ENCODE measurements at places on chromosomes 3 and 15.

DNA sequence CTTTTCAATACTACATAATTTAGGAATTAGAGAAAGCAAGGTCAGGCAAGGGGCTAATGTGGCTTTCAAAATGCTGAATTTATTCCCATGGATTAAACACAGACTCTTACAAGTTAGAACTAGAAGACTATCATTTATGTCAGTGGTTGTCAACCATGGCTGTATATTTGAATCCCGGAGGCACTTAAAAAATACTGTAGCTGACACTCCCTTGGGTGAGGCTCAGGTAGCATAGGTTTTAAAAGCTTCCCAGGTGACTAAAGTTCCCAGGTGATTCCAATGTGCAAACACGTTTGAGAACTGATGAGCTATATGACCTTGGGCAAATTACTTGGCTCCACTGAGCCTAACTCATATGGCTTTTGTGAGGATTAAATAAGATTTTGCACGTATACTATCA is 29.6 kb downstream of the AAGAB start:
- no peak for DNase-seq

DNA sequence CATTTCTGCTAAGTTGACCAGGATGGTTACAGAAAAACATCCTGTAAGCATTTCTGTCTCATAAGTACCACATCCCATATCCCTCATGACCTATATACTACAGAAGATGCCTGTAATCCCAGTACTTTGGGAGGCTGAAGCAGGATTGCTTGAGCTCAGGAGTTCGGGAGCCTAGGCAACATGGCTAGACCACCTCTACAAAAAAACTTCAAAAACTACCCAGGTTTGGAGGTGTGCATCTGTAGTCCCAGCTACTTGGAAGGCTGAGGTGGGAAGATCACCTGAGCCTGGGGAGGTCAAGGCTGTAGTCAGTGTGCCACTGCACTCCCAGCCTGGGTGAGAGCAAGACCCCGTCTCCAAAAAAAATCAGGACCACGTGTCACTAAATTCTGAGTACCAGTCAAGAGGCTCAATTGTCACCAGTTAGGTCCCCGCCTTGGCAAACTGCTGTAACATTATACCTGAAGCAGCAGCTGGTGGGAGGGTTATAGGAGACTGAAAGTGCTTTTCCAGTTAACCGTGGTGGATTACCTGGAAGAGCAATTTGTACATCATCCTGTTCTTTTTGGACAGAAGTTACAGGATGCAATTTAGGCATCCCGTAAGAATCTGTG is 6.2 kb downstream of the RPL32 start:
- no peak for DNase-seq

GRCh38 chr3:150798122-150798618 is 35.2 kb upstream of the SIAH2 start:
- no peak for DNase-seq

DNA sequence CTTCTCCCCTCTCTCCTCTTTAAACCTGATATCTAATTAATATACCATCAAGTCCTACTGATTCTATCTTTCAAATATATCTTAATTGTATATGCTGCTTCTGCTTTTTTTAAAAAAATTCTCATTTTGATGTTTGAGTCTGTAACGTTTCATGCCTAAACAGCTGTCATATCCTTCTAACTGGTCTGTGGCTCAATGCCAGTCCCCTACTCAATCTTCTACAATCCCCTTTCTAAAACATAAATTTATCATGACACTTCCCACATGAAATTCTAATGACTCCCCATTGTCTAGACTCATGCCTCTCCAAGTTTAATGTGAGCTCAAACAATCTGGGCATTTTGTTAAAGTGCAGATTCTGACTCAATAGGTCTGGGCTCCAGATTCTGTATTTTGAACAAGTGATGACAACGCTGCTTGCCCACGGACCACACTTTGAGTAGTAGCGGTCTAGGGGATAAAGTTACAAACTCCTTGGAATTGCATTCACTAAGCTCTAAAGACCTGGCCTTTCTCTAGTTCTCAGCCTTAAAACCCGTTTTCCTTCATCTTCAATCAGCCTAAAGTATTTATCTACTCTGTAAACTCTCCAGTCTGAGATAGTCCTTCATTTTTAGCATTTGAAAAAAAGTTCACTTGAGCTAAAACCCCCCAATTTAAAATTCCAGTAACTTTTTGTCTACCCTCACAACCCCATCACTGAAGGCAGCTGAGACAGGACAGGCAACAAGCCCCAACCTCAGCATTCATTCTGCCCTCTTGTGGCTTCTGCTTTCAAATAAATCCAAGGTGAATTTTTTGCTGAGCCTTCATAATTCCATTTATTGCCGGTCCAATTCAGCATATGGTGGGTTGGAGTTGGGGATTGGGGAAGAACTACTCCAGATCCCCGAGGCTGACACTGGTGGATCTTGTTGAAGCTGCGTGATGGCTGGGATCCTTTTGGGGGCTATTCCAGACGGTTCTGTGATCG is 88.1 kb upstream of the THRB start:
- no peak for DNase-seq

DNA sequence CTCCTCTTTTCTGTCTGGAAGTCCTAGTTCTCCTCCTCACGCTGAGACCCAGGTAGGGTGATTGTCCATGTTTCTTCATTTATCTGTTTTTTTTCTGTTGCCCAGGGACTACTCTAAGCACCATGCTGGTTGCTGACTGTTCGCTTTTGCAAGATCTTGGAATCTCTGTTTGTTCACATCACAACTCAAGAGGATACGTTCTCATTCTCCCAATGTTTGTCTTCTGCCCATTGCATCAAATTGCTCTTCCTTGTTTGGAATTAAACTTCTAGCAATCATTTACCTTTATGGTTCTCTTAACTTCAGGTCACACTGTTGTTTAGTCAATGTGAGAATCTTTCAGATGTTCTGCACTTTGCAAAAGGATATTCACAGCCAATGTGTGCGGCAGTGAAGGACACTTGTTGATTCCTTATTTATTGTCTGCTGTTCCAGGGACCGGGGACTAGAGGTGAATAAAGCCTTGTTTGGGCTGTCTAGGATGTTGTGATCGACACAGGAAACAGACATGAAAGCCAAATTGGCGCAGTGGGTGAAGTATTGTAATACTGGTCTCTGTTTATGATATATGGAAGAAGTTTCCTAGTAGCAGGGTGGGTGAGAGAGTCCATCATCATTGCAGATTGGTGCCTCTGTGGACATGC is 24.5 kb downstream of the LPP start:
- DNase-seq = no peak

DNA sequence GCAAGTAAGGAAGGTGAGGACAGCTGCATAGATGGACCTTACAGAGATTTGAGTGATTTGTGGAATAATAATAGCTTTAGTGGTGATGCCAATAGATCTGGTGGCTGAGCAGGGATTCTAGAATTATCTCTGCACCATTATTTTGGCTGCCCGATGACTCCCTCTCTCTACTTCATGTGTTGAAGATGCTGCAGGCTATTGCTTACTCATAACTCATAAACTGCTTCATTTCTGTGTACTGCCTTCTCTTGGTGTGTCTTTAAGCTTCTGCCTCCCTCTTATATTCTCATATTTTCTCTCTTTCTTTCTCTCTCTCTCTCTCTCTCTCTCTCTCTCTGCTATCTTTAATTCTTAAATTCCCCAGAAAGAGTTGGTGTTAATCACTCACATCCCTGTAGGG is 256.0 kb upstream of the TRIM42 start:
- DNase-seq = no peak

DNA sequence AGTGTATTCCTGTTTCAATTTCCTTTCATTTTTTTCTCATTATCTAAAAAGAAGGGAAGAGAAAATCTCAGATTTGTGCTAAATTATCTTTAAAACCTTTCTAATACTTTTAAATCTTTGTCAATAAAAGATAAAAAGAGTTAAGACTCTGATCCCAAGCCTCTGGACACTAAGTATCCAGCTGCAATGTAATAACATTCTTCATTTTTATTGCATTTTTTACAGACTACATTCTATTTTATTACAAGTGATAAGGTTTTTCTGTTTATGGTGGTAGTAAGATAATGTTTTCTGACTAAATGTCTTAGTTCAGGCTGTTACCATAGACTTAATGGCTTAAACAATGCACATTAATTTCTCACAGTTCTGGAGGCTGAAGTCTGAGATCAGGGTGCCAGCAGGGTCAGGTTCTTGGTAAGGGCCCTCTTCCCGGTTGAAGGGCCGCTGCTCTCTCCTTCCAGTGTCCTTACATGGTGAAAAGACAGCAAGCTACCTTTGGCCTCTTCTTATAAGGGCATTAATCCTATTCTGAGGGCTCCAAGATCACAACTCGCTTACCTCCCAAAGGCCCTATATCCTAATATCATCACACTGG is 19.7 kb downstream of the KCNAB1 start:
- no peak for DNase-seq

GRCh38 chr3:75192146-75192616 is 471.9 kb upstream of the FRG2C start:
- DNase-seq = peak; percentile 9

DNA sequence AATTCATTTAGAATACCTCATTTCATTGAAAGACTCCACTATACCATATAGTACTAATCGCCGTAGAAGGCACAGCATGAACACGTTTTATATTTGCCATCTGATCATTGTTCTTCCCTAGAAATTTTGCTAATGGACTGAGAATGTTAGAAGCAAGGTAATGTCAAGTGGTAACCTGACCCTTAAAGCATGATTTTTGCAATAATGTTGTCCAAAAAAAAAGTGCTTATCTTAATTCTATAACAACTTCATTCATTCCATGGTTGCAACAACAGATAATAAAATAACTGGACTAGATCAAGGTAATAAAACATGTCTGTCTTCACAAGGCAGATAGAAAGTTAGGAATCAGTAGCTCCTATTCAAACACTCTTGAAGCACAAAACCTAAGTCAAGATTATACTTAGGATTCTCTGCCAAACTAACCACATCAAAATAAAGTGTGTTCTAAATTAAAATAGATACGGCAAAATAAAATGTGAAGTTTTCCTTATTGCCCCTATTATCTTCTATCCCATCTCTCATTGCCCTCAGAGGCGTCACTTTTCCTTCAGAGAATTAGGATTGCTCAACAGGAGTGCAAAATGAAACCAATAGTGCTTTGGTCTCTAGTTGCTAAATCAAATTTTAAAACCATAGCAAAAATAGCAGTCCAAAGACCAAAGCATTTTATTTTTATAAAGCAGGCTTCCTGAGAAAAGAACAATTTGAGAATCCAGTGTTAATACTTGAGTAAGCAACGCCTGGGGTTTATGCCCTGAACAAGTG is 317.4 kb upstream of the UBE2E2 start:
- no peak for DNase-seq

DNA sequence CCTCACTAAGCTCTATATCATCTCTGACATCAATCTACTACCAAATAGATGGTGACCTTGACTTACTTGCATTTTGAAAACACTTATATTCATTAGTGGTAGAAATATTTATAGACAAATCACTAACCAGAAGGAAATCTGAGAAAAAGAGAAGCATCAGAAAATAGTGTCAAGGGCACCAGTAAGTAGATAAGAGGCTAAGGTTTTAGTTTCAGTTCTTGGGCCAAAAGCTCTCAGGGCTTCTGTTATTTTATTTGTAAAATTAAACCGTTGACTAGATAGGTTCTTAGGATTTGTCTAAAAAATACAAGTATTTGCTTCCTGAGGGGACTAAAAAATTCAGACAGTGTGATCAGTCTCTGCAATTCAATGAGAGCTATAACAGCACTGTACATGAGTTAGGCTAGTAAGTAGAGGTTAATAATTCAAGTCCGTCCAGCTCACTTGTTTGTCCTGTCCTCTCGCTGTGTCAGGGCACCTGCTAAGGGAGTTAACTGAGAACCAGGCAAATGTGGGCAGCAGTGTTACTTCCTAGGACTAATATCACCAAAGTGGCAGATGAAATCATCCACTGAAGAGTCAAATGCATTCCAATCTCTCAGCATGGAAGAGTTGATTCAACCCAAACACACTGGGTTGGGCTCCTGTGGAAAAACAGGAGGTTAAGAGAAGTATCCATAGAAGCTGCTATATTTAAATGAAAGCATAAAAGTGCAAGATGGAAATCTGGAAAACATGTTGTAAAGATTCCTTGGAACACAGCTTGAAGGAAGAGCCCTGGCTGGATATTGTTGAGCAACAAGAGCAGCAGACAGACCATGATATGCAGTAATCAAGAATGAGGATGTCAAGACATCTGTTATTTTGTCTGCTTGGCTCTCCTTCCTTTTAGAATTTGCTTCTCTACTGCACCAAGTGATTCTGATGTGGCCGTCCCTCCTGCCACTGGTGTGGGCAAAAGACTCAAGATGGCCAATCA is 134.9 kb upstream of the ZBTB20 start:
- no peak for DNase-seq

- no peak for DNase-seq
Observed at GRCh38 chr15:36358523-36358922, 220.9 kb upstream of the CDIN1 start.

DNA sequence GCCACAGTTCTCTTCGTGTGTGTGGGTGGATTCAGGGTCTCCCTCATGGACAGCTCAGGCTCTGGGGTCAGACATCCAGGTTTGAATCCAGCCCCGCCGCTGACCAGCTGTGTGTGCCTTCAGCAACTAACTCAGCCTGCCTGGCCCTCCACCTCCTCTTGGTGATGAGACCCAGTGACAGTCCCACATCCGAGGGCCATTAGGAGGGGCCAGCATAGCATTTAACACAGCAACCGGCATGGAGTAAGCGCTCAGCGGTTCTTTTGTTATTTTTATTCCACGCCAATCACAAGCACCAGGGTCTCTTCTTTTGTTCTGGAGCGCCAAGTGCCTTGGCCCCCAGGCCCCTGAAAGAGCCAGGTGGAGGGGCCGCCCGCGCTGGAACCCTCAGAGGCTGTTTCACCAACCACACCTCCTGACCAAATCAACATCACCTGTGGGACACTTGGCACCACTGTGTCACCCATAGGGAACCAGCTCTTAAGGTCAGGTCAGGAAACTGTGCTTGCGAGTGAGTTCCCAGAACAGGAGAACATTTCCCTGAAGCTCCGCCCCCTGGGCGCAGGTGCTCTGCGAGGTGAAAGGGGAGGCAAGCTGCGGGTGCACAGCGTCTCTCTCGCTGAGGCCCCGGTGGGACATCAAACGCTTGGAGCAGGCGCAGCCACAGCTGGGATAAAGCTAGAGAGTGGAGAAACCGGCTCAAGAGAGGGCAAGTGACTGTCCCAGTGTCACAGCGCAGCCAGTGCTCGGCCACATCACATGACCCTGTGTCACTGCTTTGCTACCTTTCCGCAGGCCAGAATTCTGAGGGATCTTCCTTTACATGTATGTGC is 311.3 kb downstream of the UACA start:
- no peak for DNase-seq

DNA sequence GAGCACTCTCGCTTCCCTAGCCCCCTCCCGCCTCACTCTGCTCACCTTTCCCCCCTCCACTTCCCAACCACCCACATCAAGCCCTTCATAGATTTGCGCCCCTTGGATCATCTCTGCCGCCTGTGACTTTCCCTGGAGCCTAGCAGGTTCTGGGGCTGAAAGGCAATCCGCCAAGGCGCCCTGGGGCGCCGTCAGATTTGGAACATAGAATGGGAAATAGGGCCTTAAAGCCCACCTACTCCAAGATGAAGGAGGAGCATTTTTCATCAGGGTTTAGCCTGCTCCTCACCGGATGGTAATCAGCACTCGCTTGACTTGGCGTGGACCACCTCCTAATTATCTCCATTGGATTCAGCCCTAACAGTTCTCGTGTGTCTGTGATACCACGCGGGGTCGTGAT is 1.3 kb downstream of the CPNE4 start:
- no peak for DNase-seq
